ENCODE measurements at places on chromosomes 7 and 10.

DNA sequence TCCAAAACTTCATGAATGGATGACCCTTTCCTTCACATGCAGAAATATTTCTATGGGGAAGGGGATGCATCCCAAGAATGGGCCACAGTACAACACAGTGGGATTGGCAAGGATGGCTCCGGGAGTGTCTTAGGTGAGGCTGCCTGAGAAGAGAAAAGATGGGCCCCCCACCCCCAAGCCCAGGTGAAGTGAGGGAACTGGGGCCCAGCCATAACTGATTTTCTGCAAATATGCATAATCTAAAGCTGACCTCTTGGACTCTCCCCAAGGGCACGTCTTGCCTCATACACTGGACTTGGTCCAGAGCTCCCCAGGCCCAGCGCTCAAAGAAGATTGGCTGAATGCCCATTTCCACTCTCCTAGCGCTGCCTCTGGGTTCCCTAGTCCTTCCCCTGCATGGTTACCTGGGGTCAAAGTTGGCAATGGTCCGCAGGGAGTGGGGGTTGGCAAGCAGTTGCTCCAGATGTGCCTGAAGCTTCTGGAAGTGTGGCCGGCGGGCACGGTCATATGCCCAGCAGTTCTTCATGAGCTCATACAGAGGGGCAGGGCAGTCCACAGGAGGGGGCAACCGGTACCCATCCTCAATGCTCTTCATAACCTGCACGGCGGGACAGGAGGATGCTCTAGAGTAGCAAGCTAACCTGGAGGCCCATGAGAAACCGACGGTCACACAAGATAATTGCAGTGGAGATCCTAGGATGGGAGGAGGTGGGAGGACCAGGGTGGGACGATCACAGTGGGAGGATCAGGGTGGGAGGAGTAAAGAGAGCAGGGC, 12.3 kb downstream of the ZYX start:
- DNase-seq, result no peak

GRCh38 chr7:85475476-85475875, 288.6 kb upstream of the SEMA3D start:
- no peak for DNase-seq

- DNase-seq, result no peak
Measured at GRCh38 chr7:93980744-93981479, 23.2 kb downstream of the BET1 start.

GRCh38 chr10:20181434-20181833, 365.2 kb downstream of the PLXDC2 start:
- DNase-seq, result no peak

- no peak for DNase-seq
Measured at GRCh38 chr10:116952729-116953128, 52.3 kb downstream of the SHTN1 start.

GRCh38 chr7:44292876-44293560, 32.4 kb downstream of the CAMK2B start:
- peak; percentile 7 for DNase-seq

- peak; percentile 95 for DNase-seq
Measured at GRCh38 chr7:100158229-100159098, at the start of gene TRAPPC14. Gene TRAPPC14 (minus strand): TSS chr7:100158723. CDS start chr7:100158499, 224 bp downstream.

DNA sequence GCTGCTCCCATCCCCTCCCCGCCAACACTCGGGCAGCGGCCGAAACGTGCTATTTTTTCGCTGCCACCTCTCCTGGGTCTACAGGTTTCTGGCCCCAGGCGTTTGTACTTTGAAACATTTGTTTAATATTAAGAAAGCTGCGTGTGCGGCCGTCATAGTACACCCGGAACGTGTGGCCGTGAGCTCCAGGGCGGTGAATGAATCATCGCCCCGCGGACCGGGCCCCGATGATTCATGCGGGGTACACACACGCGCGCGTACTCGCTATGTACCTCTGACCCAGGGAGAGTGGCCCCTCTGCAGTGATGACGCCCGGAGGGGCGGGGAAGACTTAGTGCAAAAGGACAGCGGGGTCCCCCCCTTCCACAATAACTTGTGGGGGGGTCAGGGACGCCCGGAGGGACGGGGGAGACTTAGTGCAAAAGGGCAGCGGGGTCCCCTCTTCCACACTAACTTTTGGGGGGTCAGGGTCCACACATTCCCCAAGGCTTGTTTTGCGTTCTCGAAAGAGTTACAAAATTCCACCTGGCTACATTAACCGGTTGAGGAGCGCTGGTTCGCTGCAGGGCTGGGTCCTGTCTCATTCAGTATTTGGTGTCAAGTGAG, 56.5 kb upstream of the PCGF5 start:
- DNase-seq, result peak; percentile 35

DNA sequence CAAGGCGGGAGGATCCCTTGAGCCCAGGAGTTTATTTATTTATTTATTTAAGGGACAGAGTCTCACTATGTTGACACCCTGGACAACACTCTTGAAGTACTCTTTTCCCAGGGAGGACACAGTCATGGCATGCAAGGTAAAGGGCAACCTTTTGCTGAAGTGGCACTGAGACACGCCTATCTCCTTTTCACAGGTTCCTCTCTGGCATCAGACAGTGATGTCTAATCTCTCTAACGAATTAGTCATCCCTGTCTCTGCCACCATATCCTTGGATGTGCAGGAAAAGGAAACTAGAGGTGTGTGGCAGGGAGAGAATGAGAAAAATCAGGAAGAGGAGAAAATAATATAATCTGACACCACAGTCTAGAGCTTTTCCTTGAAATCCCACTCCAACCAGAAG, 19.5 kb downstream of the CPVL start:
- DNase-seq, result no peak

DNA sequence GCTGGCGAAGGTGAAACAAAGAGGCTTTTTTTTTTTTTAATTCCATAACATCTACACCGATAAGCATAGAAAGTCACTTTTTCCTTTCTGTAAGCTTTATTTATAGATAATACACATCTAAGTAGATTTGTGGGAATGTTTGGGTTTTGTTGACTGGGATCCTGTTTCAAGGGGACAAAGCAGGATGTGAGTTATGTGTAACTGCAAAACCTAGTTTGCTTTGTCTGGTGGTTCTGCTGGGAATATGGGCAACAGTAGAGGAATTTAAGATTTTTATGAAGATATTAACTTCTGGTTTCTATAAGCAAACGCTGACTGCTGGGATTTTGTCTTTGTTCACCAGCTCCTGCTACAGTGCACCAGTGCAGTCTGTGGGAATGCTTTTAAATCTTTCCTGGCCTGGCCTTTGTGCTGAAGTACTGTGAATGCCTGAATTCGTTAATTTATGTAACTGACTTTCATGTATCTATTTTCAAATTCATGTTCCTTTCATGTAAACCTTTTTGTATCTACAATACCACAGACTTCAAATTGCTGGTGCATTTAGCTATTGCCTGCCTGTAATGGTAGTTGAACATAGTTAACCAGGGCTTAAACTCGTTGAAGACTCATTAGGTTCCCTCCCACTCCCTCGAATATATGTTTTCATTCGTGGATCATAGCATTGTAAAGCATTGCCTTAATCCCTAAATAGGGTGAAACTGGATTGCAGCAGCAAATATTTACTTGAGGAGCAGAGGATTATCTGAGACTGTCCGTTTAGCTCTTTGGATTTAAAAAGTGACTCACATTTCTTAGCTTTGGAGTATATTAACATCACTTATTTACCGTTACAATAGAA, 1.5 kb downstream of the KLHL7 start:
- no peak for DNase-seq

DNA sequence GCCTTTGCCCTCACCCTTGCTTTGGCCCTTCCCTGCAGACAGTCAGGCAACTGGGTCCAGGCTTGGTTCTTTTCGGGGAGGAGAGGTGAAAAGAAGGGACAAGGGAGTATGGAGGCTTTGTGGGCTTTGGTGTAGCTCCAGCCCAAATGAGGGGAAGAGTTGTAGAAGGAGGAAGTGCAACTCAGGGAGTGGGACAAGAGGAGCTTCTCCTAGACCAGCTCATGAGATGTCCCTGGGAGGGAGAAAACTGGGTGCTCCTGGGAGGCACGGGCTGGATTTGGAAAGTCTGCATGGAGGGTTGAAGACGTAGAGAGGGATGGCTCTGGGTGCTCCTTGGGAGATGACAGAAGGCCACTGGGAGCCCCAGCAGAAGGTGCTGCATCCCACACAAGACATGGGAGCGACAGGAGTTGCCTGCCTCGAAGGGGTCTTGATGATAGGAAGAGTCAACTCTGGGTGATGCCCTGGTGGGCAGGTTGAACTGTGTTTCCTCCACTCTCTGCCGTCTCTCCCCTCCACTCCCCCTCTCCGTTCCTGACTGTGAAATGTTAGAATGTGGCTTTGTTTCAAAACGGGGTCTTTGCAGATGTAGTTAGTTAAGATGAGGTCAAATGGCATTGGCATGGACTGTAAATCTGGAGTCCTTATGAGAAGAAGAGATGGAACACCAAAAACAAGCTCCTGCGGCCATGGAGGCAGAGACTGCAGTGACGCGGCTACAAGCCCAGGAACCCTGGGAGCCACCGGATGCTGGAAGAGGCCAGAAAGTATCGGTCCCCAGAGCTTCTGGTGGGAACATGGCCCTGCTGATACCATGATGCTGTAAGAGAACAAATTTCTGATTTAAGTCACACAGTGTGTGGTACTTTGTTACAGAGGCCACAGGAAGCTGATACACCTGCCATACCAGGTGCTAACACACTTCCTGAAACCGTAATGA, 298.5 kb downstream of the GLRX3 start:
- DNase-seq, result no peak

GRCh38 chr7:150803161-150803860, 2.7 kb downstream of the TMEM176A start:
- DNase-seq, result no peak

GRCh38 chr7:112938863-112939573, 147.6 kb downstream of the GPR85 start:
- peak; percentile 76 for DNase-seq

DNA sequence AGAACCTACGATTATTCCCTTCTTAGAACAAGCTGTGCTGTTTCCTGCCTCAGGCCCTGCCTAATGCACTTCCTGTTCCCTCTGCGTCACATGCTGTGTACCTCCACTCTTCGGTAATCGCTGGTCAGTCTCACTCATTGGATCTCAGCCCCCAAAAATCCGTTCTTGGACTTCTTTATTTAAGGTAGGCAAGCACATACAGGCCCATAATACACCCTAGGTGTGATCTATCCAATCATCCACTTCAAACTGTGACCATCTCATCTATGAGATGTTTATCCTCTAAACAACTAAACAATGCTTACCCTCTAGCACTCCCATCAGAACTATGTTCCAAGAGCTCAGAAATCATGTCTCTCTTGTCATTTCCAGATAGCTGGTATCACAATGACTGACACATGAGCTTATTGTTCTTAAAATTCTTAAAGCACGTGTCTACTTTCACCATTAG, 83.9 kb downstream of the CADPS2 start:
- no peak for DNase-seq

- no peak for DNase-seq
Measured at GRCh38 chr10:72035252-72035887, 53.0 kb downstream of the SPOCK2 start.

DNA sequence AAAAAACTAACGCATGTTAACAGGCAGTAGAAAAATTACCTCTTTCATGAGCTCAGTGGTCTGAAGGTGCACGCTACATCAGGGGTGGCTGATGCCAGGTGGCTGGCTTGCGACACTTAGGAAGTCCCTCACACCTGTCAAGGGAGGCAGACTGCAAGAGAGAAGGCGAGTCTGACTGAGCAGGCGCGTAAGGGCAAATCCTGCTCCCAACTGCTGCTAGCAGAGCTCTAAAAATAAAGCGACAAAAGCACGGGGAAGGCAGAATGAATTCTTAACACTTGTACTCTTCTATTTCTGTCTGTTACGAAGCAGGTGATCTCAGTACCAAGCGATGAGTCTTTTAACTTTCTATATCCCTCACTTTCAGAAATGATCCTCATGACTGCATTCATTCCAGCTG, 33.1 kb downstream of the CACNA2D1 start:
- DNase-seq, result no peak

DNA sequence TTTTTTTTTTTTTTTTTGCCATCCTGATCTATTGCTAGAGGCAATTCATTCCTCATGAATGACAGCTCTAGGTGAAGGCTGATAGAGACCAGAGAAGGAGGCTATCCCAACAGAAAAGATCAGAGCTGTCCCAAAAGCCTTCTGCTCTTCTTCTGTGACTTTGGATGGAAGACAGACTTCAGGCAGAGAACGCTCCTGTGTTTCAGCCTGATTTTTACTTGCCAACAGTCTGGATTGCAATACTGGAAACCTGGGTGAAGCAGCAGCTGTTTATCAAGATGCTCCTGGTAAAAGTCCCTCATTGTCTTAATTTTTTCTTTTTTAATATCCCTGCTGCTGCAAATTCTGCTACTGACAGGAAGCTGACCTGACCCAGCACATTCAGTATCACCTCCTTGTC, 219.5 kb downstream of the CCDC3 start:
- DNase-seq, result no peak

- no peak for DNase-seq
Measured at GRCh38 chr10:11379771-11380170, 231.7 kb downstream of the USP6NL start.

GRCh38 chr10:101241840-101242707, 12.8 kb upstream of the LBX1 start:
- DNase-seq, result no peak

- no peak for DNase-seq
Measured at GRCh38 chr7:110531186-110531585, 559.7 kb upstream of the LRRN3 start.

- DNase-seq, result peak; percentile 46
Measured at GRCh38 chr7:44980393-44981034, 1.7 kb upstream of the MYO1G start.

DNA sequence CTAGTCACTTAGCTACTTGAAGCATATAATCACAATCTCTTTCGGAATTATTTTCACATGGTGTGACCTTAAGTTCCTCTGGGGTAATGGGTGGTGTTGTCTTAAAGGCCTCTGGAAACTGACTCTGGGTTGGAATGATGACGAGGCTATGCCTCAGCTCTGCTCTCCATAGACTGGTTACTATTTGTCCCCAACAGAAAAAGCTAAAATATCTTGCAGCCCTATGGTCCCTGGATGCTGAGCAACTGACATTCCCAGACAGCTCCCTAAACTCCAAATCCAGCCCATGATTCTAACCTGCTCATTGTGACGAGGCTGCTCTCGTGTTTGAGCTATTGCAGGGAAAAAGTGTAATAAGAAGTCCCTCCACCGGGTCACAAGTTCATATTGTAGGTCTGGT, 51.6 kb downstream of the HBP1 start:
- DNase-seq, result no peak

- DNase-seq, result no peak
Measured at GRCh38 chr10:114825513-114826253, 4.1 kb downstream of the FHIP2A start.

DNA sequence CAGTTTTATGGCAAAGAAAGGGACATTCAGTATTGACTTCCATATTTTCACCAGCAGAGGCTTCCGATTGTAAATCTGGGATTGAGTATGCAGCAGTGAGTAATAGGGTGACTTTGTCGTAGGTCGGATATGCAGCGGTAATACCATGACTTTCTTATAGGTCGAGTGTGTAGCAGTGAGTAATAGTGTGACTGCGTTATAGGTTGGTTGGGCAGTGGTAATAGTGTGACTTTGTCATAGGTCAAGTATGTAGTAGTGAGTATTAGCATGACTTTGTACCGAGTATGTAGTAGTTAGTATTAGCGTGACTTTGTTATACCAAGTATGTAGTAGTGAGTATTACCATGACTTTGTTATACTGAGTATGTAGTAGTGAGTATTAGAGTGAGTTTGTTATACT, 268.2 kb upstream of the ADARB2 start:
- DNase-seq, result no peak

GRCh38 chr10:78357141-78358063, 323.7 kb downstream of the RPS24 start:
- peak; percentile 58 for DNase-seq

- DNase-seq, result no peak
Measured at GRCh38 chr10:110789604-110790433, 81.9 kb upstream of the PDCD4 start.

All from right hindlimb (tissue), 1 donor.